ENCODE measurements at places on chromosomes 1 and 21.

DNA sequence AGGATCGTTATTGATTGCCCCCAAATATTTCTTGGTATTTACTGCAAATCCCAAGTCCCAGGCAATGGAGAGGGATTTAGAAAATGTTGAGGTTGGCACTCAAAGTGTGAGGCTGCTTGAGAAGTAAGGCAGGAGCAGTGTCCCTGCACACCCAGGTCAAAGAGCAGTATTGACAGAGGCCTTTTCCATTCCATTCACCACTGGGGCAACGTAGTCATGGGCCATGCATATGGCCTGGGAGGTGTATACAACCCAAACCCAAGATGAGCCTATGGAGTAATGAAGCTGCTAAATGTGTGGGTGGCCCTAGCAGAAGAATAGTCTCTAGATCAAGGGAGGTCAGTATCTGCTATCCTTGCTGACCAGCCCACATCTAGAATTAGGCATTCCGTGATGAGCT lies 245.6 kb downstream of the FOXD2 start:
- no peak for DNase-seq

DNA sequence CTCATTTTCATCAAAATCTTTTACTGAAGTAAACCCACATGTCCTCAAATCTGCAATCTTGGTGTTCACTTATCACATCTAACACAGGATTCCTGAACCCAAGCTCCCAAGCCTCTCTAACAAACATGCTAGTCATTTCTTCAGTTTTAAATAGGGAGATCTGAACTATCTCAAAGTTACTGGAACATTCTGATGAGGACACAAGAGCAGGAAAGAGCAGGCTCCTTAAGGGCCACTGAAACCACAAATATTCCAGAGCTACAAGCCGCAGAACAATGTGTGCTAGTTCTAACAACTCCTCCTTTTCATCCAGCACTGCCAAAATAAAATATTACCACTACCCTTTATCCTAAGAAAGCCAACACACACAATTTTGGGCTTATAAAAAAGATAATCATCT lies 38.9 kb downstream of the WARS2 start:
- DNase-seq: no peak

DNA sequence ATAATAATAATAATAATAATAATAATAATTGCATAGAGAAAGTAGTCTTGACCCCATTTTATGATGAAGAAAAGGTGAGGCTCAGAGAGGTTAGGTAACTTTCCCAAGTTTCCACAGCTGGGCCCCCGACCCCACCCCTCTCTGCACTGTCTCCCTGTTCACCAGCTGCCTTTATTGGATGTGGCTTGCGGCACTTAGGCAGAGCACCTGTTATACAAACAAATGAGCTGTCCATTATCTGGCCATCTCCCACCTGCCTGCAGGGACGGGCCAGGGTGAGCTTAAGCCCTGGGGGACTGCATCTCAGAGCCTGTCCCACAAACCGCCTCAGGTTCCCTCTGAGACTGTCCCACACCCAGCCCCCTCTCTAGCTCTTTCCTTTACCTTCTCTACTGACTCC lies 10.1 kb upstream of the EFNA1 start:
- no peak for DNase-seq

- DNase-seq: no peak
These were observed 1.1 kb downstream of the ZBTB18 start for GRCh38 chr1:244052016-244052727.

GRCh38 chr21:30882866-30883597 lies 1.7 kb upstream of the KRTAP11-1 start:
- no peak for DNase-seq

DNA sequence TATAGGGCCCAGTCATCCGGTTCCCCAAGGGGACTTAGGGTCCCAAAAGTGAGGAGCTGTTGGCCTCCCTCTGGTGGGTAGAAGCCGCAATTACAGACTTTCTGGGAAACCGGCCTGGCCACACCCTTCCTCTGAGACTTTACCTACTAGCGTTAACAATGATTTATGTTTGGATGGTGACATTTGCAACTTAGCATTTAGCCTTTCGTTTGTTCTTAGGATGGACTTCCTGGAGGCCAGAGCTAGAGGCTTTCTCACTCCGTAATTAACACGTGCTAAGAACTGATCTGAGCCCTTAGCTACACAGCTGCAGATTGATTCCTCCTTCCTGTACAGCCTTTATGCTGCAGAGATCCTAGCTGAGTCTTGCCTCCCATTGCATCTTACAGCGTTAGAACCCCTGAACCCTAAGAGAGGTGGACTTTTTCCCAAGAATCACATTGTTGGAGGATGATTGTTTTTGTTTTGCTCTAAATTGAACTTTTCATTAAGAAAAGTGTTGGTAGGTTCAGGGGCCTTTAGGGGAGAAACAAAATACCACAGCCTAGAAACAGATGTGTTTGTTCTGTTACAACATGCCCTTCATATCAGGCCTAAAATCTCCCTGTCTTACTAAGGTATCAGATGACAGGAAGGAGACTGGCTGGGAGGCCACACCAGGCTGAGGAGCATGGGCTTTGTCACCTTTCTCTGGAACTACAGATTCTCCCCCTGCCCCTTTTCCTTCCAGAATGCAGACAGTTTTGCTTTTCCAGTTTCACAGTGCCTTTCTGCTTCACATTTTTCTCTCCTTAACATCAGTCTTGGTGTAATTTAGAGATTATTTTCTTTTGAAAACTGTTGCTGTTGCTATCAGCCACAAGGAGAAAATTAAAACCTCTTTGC lies 1.9 kb downstream of the S100A11 start:
- DNase-seq: peak; percentile 66

DNA sequence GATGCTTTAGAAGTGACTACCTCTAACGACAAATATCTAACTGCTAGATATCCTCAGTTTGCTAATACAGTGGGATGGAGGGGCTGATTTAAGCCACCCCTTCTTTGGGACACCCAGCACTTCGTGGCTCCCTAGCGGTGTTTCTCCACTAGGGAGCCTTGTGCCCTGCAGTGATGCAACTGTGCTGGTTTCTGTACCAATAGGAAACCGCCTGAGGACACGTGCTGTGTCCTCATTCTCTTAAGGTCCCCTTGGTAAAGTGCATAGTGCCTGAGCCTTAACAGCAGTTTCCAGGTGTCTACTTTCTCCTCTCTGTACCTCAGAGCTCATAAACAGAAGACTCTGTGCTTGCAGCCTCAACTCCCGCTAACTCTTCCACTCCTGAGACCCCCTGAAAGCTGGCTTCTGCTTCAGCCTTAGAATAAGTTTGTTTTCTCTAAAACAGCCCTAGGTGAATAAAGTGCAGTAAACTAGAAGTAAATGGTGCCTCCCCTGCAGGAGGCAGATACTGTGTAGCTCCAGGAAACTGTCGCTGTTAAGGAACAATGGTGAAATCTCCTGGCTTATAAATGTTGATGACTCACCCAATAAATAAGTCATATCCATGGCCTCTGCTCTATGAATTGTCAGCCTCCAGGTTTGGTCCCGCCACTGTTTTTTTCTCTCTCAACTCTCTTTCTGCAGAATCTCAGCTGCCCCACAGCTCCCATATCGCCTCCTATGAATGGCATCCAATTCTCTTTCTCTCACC lies 130.4 kb downstream of the AK5 start:
- DNase-seq: no peak

DNA sequence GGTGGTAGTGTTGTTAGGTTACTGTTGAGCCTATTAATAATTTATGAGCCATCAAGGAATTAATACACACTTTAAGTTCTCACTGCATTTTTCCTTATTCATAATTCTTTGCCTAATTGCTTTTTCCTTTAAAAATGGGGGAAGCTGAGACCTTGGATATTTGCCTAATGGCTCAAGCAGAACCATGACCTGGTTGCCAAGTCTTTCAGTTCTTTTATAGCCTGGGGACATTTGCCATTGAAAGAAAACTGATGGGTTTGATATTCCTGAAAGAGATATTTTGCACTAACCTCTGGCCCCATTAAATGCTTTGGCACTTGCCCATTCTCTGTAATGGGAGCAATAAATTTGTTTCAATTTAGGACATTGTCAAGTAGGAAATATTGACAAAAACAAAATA lies 18.5 kb upstream of the LRRC53 start:
- DNase-seq: no peak

GRCh38 chr1:94130851-94131595 lies 10.1 kb upstream of the ABCA4 start:
- no peak for DNase-seq

GRCh38 chr1:2300004-2300771 lies 72.1 kb downstream of the SKI start:
- DNase-seq: peak; percentile 98

DNA sequence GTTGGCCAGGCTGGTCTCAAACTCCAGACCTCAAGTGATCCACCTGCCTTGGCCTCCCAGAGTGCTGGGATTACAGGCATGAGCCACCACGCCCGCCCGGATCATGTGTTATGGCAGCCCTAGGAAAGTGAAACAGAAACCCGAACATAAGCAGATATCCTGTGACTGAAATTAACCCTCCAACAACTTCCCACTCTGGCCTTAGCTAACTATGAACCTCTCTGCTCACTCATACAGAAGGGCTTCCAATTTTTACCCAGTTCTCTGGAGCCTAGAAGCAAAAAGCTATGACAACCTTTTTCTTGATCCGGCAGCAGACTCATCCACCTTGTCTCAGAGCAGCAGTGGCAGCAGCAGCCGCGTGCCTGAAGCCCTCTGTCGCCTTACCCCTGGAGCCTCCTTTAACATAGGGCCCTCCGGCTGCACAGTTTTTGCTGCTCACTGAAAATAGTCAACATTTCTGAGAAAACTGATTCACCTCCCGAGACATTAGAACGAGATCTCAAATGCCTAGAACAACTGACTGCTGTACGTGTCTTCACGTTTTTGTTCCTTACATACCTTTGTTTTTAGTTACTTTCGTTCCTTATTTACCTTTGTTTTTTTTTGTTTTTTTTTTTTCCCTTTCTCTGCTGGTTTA lies 9.3 kb downstream of the CBR1 start:
- DNase-seq: no peak

DNA sequence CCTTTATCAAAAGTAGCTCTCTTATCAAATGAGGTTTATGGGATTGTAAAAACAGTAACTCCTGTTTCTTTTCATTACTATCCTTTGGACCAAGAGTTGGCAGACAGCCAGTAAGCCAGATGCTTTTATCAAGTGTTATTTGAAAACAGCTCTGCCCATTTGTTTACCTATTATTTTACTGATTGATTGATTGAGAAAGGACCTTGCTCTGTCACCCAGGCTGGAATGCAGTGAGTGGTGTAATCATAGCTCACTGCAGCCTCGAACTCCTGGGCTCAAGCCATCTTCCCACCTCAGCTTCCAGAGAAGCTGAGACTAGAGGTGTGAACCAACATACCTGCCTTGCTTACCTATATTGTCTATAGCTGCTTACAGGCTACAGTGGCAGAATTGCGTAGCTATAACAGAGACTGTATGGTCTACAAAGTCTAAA lies 3.6 kb downstream of the PRKAB2 start:
- no peak for DNase-seq

DNA sequence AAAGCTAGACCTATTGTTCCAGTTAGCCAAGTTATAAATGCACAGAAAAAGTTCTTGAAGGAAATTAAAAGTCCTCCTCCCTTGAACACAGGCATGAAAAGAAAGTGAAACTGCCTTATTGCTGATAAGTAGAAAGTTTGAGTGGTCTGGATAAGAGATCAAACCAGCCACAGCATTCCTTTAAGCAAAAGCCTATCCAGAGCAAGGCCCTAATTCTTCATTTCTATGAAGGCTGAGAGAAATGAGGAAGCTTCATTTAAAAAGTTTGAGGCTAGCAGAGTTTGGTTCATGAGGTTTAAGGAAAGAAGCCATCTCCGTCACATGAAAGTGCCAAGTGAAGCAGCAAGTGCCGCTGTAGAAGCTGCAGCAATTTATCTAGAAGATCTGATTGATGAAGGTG lies 2.7 kb upstream of the SSX2IP start:
- DNase-seq: no peak

DNA sequence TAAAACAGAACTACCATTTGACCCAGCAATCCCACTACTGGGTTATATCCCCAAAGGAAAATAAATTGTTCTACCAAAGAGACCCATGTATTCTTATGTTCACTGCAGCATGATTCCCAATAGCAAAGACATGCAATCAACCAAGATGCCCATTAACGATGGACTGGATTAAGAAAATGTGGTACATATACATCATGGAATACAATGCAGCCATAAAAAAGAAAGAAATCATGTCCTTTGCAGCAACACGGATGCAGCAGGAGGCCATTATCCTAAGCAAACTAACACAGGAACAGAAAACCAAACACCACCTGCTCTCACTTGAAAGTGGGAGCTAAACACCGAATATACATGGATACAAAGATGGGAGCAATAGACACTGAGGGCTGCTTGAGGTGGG lies 44.2 kb downstream of the SLC35D1 start:
- DNase-seq: no peak

- DNase-seq: no peak
These were observed 62.7 kb downstream of the CASZ1 start for GRCh38 chr1:10733474-10734366.

- DNase-seq: no peak
These were observed 529 bp downstream of the MPZL1 start for GRCh38 chr1:167722152-167722869.

DNA sequence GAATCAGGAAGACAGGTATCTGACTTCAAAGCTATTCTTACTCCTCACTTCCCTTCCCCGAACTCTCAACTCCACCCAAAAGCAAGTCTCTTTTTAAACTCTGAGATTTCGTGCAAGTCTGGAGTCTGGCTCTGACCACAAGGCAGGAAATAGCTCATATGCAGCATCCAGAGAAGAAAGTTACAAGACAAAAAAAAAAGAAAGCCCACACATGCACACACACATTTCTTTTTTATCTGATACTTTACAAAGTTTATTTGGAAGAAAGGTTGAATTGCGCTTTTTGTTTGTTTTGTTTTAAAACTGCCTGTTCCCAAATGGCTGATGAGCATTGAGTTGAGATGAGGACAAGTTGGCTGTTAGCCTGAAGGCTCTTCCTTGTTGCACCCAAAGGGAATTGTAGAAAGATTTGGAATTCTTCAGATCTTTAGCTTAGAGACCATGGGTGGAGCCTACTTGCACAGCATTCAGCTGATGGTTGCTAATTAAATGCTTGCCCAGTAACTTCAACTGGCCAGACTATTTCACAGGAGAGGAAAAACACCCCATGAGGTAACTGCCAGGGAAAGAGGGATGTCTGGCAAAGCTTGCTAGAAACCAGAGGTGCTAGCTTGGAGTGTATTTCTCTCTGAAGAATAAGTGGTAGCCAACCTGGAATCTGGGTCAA lies 490.3 kb downstream of the TTLL7 start:
- peak; percentile 16 for DNase-seq

- DNase-seq: no peak
These were observed 8.8 kb downstream of the SMCP start for GRCh38 chr1:152886758-152887409.

DNA sequence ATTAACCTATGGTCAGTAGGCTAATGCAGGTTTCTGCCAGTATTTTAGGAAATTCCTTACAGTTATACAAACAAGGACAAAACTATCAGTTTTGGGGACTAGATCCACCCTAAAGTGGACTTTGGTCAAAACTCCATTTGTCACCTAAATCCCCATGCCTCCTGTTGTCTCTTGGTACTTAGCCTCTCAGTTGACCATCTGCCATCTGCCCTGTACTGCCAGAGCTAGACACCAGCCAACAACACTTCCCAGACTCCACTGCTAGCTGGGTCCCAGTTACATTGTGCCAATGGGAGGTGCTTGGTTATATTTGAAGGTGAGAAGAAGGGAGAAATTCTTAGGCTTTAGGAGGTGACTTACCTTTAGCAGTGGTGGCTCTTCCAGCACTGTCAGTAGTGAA lies 17.0 kb upstream of the BSDC1 start:
- no peak for DNase-seq
